ENCODE measurements at places on chromosomes 12 and 14.

GRCh38 chr14:58027904-58028303 is 124.1 kb downstream of the ARMH4 start:
- H3K4me3 ChIP-seq = no peak overlapping the region
- no peak for DNase-seq
- no peaks in the 10 kb centered on the region for H3K36me3 ChIP-seq
- H3K4me1 ChIP-seq = no peaks in the 10 kb centered on the region

GRCh38 chr12:103012884-103013283 is 55.4 kb downstream of the ASCL1 start:
- peaks cover 4% of the 10 kb centered on the region for H3K27me3 ChIP-seq
- no peak overlapping the region for H3K27ac ChIP-seq
- no peak overlapping the region for H3K4me3 ChIP-seq
- no peaks in the 10 kb centered on the region for H3K4me1 ChIP-seq

DNA sequence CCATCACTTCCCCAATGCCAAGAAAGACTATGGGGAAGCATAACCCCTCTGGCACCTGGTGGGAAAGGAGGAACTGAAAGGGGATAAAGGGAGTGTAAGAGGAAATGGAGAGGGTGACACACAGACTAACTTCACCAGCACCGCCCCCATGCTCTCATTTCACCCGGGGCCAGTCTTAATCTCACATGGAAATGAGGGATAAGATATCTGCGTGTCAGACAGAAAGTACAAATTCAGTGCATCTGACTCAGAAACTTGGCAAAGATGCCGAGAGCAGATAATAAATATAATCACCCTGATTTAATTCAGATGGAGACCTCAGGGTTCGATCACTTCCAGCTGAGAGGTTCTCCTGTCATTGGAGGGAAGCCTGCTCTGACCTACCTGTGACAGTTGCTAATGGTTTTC is 191.6 kb downstream of the DUSP6 start:
- no peaks in the 10 kb centered on the region for H3K27me3 ChIP-seq
- no peak overlapping the region for H3K4me3 ChIP-seq
- H3K4me1 ChIP-seq = no peaks in the 10 kb centered on the region
- no peak overlapping the region for H3K27ac ChIP-seq

DNA sequence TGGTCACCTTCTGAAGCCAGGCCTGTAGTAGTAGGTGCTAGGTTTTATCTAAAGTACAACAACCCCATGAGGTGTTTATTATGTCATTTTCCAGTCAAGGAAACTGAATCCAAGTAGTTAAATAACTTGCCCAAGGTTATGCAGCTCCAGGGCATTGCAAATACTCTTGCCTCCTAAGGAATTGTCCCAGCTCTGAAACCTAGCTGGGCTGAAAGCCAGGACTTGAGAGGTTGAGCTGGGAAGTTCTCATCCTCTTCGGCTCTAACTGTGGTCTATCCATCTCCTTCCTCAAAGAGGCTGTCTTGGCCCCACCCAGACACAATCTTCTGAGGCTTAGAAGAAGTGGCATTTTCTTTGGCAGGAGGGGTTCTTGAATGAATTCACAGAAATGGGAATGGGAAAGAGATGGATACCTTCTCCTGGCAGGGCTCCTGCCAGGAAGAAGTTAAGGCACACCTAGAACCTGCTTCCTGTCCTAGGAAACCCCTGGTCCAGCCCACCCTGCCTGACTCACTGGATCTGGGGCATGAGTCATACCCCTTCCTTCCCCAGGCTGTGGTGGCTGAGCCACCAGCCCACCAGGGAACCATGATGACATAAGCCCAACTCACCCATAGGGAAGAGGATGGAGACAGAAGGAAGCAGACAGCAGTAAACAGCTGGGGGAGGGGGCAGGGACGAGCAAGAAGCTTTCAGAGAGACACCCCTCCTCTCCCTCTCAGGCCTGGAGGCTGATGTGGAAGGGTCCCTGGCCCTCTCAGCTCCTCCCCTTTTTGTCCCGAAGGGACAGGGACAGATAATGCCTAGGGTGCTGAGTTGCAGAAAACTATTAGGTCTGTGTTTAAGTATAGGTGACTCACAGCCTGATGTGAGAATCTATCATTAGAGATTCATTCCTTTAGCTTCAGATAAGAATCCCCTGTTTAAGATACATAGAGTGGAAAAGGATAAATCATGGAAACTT is 2.1 kb upstream of the PLEK2 start:
- H3K27me3 ChIP-seq = no peaks in the 10 kb centered on the region
- H3K4me1 ChIP-seq = peaks cover 16% of the 10 kb centered on the region
- no peaks in the 10 kb centered on the region for H3K36me3 ChIP-seq
- no peak overlapping the region for H3K4me3 ChIP-seq
- no peak for DNase-seq

- no peaks in the 10 kb centered on the region for H3K27me3 ChIP-seq
- no peak overlapping the region for H3K4me3 ChIP-seq
- H3K4me1 ChIP-seq = no peaks in the 10 kb centered on the region
- no peak for DNase-seq
Observed at GRCh38 chr14:105817971-105818711, 291.8 kb downstream of the TMEM121 start.

DNA sequence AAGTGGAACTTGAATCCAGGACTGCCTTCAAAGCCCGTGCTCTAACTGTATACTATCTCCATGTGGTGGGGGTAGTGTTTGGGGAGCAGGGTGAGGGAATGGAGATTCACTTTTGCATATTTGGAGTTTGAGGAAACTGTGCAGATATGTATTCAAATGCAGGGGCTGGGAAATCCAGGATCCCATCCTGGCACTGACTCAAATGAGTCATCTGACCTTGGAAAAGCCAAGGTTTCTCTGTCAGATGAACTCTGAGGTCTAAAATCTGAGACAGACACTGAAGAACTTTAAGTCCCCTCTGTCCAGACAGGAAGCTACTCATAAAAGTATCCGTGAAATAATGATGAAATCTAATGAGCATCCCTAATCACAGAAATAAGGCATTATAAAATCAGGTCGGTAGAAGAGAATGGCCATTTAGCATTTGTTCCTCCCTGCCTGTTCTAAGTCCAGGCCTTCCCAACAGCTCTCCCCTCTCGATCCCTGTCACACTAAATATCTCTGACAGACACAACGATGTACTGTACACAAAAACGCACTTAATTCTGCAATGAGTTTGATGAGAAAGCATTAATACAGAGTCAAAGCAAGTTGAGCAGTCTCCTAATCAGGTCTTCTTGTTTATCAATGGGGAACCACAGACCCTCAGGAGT is 14.4 kb downstream of the NIN start:
- no peak overlapping the region for H3K27ac ChIP-seq
- H3K36me3 ChIP-seq = peaks cover 7% of the 10 kb centered on the region
- no peak for DNase-seq

GRCh38 chr12:123468786-123469185 is 10.8 kb downstream of the SNRNP35 start:
- no peak for DNase-seq
- H3K36me3 ChIP-seq = peaks cover 50% of the 10 kb centered on the region
- H3K4me3 ChIP-seq = no peak overlapping the region
- H3K27ac ChIP-seq = no peak overlapping the region
- H3K4me1 ChIP-seq = peaks cover 4% of the 10 kb centered on the region
- H3K27me3 ChIP-seq = no peaks in the 10 kb centered on the region

DNA sequence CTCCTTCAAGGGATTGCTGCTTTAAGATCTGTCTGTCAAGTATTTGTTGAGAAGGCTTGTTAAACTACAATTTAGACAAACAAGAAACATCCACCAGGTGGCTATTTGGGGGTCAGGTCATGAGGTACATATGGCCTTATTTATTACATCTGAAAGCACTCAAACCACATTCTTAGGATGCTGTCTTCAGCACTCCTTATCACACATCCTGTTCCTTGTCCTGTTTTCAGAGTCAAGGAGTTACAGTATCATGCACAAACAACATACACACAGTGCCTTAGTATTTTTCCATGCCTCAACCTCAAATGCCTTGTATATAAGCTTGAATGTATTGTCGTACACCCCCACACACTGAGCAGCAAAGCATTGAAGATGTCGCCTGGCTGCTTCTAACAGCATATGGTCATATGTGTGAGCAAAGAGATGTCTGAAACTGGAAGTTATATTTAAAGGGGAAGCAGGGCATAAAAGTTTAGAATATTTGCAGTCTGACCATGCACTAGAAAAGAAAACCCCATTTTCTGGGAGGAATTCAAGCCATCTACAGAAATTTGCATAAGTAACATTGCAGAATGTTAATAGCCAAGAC is 83.8 kb downstream of the KCNMB4 start:
- H3K36me3 ChIP-seq = no peaks in the 10 kb centered on the region
- H3K4me3 ChIP-seq = no peak overlapping the region
- no peaks in the 10 kb centered on the region for H3K27me3 ChIP-seq
- no peak overlapping the region for H3K27ac ChIP-seq
- no peaks in the 10 kb centered on the region for H3K4me1 ChIP-seq

DNA sequence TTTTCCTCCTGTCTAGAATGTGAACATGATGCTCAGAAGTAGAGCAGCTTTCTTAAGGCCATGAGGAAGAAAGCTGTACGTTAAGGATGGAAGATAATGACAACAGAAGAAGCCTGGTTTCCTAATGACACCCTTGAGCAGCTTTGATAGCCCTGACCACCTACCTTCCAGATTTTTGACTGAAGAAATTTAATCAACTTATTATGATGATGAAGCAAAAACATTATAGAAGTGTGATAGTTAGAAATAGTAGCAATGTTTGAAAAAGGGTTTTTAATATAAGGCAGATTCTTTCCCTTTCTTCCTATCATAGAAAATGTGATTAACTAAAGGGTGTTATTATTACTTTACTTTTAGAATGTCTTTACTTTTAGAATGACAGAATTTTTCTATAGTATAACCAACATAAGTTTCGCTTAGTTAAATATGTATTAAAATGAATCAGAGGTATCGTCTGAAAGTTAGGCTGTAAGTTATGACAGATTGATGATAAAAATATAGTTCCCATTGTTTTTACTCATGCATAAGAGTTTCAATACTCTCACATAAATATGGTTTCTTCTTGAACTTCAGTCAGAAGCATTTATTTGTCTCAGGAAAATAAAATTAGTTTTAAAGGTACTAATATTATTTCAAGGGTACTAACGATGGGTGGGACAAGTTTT is 50.1 kb upstream of the PPFIA2 start:
- no peaks in the 10 kb centered on the region for H3K27me3 ChIP-seq
- no peak for DNase-seq
- H3K4me1 ChIP-seq = peaks cover 3% of the 10 kb centered on the region
- no peak overlapping the region for H3K27ac ChIP-seq

- DNase-seq = no peak
- no peak overlapping the region for H3K4me3 ChIP-seq
- no peaks in the 10 kb centered on the region for H3K27me3 ChIP-seq
- no peak overlapping the region for H3K27ac ChIP-seq
- no peaks in the 10 kb centered on the region for H3K36me3 ChIP-seq
- H3K4me1 ChIP-seq = no peaks in the 10 kb centered on the region
Observed at GRCh38 chr14:22383515-22384166, 205.4 kb downstream of the DAD1 start.
